ENCODE measurements at places on chromosomes 5 and 9.

DNA sequence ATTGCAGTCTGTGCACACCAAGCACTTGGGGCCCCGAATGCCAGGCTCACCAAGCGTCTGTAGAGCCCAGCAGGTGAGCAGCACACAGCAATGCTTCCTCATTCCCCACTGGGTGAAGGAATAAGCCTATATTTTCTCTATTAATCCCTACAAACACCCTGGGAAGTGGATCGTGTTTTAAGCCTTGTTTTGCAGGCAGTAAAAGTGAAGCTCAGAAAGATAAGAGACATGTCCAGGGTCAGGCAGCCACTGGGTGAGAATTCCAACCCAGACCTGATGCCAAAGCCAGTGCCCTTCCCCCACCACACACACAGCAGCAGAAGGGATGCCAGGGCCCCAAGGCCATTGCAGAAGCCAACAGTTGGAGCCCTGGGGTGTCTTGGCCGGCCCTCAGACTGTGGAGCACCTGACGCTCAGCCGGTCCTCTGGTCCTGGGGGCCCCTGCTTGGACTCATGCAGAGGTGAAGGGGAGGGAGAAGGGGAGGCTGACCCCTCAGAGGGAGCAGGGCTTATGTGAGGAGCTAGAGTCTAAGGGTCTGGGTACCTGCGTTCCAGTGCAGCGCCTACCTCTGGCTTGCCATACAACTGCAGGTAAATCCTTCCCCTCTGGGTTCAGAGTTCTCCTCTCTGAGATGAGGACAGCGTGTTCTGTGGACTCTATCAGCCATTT is 26.3 kb upstream of the SYNPO start:
- no peak for DNase-seq

GRCh38 chr9:106503759-106504158 is 359.2 kb upstream of the ZNF462 start:
- DNase-seq, result no peak

DNA sequence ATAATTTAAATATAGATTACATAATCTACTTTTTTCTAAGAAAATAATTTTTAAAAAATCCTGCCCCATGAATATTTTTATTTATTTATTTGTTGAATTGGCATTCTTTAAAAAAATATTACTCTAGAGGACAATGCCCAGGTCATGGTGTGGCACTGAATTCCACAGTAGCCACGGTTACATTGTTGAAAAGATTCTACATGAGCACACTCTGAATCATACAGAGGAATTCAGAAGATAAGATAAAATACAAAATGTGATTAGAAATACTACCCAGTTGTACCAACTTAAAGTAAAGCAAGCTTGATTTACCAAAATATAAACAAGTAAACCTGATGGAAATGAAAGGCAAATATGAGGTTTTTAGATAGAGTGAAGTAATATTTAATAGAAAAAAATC is 183.7 kb downstream of the HCN1 start:
- DNase-seq, result no peak

- no peak for DNase-seq
These were observed 310.9 kb downstream of the BNC2 start for GRCh38 chr9:16559418-16560188.

DNA sequence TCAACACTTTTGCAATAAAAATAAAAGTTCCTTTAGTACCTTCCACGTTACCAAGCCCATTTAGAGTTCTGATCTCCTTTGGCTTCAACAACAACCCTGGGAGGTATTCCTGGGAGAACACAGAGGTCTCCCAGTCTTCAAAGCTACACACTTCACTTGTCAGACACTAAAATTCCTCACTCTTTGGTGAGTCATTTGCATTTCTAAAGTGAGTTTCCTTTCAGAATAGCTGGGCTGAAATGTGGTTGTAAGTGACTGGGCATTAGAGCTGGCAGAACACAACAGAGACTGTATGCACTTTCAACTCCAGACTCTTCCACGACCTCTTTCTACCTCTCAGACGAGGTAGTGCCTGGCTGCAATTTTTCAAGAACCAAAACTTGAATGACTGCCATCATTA is 11.5 kb upstream of the F2RL1 start:
- no peak for DNase-seq

Measured in activated CD4-positive, CD25-positive, alpha-beta regulatory T cell (primary cell).